ENCODE measurements at places on chromosomes 7 and 10. TPM values are rescaled to one million over a fixed set of nuclear protein-coding genes. Genes with fewer than 3 reads are reported as not detected.

Gene TMEM184A
- 15.6 TPM for polyA plus RNA-seq

Gene ECHS1
- 18.1 TPM for polyA plus RNA-seq

Gene AKR1B15
- polyA plus RNA-seq, result 0.28 TPM

Gene GPR26
- polyA plus RNA-seq, result not detected

Gene UNC5B
- polyA plus RNA-seq, result 1.1 TPM

- no peaks in the 10 kb centered on the region for H3K36me3 ChIP-seq
- peaks cover 14% of the 10 kb centered on the region for H3K27me3 ChIP-seq
- peak within 1 kb of the TSS; percentile 74 for H3K4me3 ChIP-seq
- peaks cover 21% of the 10 kb centered on the region for H3K4me1 ChIP-seq
These were observed at the start of gene BMI1 for GRCh38 chr10:22320591-22321155. Gene BMI1, plus strand, starts transcription at chr10:22321099. Its CDS starts 5,351 bp downstream, at chr10:22326450.

- DNase-seq, result no peak
- H3K4me1 ChIP-seq, result no peaks in the 10 kb centered on the region
- H3K27ac ChIP-seq, result no peak overlapping the region
- H3K4me3 ChIP-seq, result no peak overlapping the region
These were observed 52.4 kb downstream of the ABCB1 start for GRCh38 chr7:87548123-87548919.

DNA sequence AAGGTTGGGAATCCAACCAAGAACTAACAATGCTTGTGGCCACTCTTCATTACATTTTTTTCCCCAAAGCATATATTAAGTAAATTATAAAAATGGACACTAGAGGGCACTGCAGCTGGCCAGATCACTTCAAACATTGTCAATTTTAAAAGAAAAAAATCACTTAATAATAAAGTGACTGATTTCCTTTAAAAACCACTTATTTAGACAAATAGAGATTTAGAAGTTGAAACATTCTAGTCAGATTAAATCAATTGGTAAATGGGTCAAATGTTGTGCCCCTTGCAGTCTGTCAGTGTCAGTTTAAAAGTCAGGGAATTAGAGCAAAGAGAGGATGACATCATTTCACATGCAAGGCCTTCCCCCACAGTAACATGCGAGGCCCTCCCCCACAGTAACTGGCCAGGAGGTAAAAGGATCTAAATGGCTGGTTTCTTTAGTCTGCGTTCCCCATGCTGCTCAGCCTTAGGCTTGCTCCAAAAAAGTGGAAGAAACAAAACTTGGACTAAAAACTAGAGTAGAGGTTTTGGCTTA, 177.9 kb downstream of the SKAP2 start:
- no peak overlapping the region for H3K4me3 ChIP-seq
- peaks cover 9% of the 10 kb centered on the region for H3K4me1 ChIP-seq
- H3K36me3 ChIP-seq, result no peaks in the 10 kb centered on the region
- no peak overlapping the region for H3K27ac ChIP-seq
- no peaks in the 10 kb centered on the region for H3K27me3 ChIP-seq

GRCh38 chr10:5888351-5888750, 1.3 kb downstream of the ANKRD16 start:
- H3K27me3 ChIP-seq, result no peaks in the 10 kb centered on the region
- peaks cover 31% of the 10 kb centered on the region for H3K4me1 ChIP-seq
- H3K27ac ChIP-seq, result peak overlapping the region; percentile 62
- H3K36me3 ChIP-seq, result peaks cover 8% of the 10 kb centered on the region
- no peak for DNase-seq

DNA sequence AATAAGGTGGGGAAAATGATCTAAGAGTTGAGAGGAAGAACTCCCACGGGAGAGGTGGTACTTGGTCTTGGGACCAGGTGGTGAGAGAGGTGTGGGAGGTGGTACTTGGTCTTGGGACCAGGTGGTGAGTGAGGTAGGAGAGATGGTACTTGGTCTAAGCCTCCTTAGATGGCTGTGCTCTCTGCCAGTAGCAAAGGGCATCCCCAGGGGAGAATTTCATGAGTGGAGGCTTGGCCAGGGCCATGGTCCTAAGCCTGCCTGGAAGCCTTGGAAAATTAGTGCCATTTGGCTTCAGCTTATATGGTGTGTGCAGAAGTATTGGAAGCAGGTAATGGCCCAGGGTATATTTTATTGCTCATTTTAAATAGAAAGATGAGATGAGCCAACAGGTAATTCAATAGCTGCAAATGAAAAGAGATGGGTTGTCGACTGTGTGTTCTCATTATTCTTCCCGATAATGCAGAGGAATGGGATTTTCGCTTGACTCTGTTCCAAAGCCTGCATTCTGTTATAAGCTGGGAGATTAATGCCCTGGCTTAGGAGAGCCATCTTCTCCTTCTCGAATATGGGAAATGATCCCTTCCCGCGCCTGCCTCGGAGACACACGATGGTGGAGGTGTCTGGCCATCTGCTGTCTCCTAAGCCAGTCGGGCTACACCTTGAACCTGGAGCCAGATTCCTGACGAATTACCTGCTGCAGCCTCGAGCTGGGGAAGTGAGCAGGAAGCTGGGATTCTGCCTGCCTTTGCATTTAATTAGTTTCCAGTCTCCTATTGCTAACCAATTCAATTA, 287.8 kb downstream of the GALNT17 start:
- no peak for DNase-seq
- H3K36me3 ChIP-seq, result no peaks in the 10 kb centered on the region
- no peaks in the 10 kb centered on the region for H3K4me1 ChIP-seq
- H3K4me3 ChIP-seq, result no peak overlapping the region

DNA sequence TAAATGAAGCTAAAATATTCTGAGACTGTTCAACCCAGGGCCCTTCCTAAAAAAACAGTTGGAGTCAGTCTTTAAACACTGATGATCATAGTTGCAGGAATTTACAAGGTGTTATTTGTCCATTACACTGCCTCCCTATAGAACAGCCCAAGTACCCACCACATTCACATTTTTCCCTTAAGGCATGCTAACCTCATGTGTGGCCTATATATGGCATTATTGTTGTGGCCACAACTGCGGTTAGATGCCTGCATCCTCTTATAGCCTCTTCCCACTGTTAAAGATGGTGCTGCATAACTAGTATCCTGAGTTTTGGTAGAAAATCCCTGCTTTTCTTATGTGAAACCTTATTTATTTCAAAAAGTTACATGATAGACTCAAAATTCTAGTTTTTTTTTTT, 287.9 kb upstream of the SEMA3A start:
- H3K27ac ChIP-seq, result no peak overlapping the region
- H3K27me3 ChIP-seq, result no peaks in the 10 kb centered on the region
- H3K4me3 ChIP-seq, result no peak overlapping the region
- H3K36me3 ChIP-seq, result no peaks in the 10 kb centered on the region
- DNase-seq, result no peak

DNA sequence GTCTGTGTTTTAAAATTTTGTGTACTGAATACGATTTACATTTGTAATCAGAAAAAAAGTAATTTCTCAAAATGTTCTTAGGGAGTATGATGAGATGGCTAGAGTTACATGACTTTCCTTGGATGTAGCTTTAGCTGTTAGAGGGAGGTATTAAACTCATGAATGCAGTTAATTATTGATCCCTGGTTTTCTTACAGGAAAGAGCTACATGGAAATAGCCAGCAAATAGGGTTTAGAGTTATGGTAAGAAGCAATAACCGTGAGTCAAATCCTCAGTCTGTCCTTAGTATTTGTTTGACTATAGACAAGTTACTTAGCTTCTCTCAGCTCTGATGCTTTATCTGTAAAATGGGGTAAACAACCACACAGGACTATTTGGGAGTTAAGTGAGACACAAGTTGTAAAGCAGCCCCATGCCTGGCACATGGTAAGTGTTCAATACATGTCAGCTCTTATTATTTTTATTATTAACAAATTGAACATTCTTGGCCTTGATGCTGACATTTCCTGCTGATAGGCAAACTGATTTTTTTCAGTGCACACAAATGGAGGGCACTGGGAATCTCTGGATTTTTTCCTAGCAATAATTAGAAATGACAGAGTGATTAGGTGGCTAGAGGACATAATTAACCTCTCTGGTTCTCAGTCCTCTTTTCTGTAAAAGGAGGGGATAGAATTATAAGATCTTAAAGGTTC, 204.5 kb upstream of the PHYHIPL start:
- DNase-seq, result no peak
- H3K4me3 ChIP-seq, result no peak overlapping the region
- H3K27ac ChIP-seq, result no peak overlapping the region
- H3K36me3 ChIP-seq, result no peaks in the 10 kb centered on the region
- peaks cover 10% of the 10 kb centered on the region for H3K27me3 ChIP-seq
- H3K4me1 ChIP-seq, result no peaks in the 10 kb centered on the region

- no peak overlapping the region for H3K4me3 ChIP-seq
- H3K27ac ChIP-seq, result no peak overlapping the region
These were observed 17.0 kb upstream of the ARHGAP21 start for GRCh38 chr10:24740714-24741113.

DNA sequence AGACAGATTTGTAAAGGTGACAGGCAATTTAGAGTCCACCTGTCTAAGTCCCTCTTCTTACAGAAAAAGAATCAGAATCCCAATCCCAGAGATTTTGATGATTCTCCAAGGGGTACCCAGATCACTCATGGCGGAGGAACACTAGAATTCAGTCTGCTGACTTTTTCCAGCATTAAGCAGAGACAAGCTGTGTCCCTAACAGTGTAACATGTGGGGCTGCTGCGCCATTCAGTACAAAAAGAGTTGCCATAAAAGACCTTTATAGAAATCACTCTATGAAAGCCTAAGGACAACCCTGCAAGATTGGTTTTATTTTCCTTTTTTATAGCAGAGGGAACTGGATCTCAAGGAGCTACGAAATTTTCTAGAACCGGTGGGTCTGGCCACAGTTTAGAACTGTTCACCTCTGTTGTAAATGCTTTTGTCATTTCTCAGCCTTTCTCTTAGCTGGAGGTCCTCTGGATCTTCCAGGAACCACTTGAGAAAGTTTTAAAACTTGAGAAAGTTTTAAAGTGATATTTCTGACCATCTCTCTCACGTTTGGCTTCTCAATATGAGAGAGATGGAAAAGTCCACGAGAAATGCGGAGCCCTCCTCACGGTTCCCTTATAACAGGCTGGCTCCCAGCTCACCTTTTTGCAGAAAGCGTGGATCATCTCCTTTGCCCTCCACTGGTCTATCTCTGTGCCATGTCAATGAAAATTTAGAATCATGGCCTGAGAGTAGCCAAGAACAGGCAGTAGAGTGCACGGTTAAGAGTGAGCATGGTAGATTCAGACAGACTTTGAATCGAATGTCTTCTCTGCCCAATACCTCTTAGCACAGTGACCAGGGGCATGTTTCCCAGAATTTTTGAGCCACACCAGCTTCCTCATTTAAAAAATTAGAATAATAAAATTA, 826 bp downstream of the GIMAP7 start:
- no peaks in the 10 kb centered on the region for H3K4me1 ChIP-seq
- no peaks in the 10 kb centered on the region for H3K36me3 ChIP-seq
- no peak overlapping the region for H3K27ac ChIP-seq
- DNase-seq, result no peak
- no peak overlapping the region for H3K4me3 ChIP-seq
- no peaks in the 10 kb centered on the region for H3K27me3 ChIP-seq

- H3K4me1 ChIP-seq, result peaks cover 5% of the 10 kb centered on the region
- peak overlapping the region; percentile 2 for H3K27ac ChIP-seq
- peak; percentile 44 for DNase-seq
- no peak overlapping the region for H3K4me3 ChIP-seq
- no peaks in the 10 kb centered on the region for H3K27me3 ChIP-seq
These were observed 79.0 kb upstream of the ODAD2 start for GRCh38 chr10:28077889-28078288.

- H3K4me1 ChIP-seq, result no peaks in the 10 kb centered on the region
- no peaks in the 10 kb centered on the region for H3K27me3 ChIP-seq
- no peak for DNase-seq
- H3K27ac ChIP-seq, result no peak overlapping the region
- no peaks in the 10 kb centered on the region for H3K36me3 ChIP-seq
- no peak overlapping the region for H3K4me3 ChIP-seq
These were observed 65.7 kb downstream of the BICC1 start for GRCh38 chr10:58578366-58578765.

DNA sequence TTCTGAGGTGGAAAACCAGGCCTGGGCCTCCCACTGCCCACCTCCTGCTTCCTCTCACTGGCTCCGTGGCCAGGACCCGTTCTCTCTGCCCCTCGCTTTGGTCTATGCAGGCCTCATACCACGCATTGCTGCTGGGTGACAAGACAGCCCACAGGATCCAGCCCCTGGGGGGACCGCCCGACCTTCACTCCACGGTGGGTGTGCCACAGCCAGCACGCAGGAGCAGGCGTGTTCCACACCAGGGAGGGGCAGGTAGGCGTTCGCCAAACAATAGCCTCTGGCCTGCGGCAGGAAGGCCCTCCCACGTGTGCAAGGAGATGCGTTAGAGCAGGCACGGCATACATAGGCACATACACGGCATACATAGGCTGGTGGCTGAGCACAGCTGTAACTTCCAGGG, 233.4 kb downstream of the WDR37 start:
- no peaks in the 10 kb centered on the region for H3K27me3 ChIP-seq
- H3K36me3 ChIP-seq, result no peaks in the 10 kb centered on the region
- peak; percentile 81 for DNase-seq
- peaks cover 34% of the 10 kb centered on the region for H3K4me1 ChIP-seq
- peak overlapping the region; percentile 79 for H3K27ac ChIP-seq

DNA sequence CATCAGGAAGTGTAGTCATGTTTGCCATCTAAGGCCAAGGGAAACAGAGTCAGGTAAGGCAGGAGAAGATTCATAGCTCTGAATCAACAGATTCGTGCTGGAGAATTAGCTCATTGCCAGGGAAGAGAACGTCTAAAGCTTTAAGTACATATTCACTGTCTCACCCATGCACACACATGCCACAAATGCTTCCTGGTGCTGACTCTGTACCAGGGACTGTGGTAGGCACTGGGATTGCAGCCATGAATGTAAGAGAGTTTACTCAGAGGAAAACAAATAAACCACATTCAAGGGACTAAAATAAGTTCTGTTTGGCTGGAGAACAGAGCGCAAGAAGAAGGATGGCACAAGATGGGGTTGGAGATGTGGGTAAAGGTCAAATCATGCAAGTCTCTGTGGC, 89.8 kb upstream of the HPS1 start:
- H3K4me3 ChIP-seq, result no peak overlapping the region
- DNase-seq, result no peak
- H3K27me3 ChIP-seq, result no peaks in the 10 kb centered on the region
- no peaks in the 10 kb centered on the region for H3K36me3 ChIP-seq

- no peak overlapping the region for H3K27ac ChIP-seq
- H3K36me3 ChIP-seq, result no peaks in the 10 kb centered on the region
These were observed 172.7 kb downstream of the PTEN start for GRCh38 chr10:88036126-88036525.

DNA sequence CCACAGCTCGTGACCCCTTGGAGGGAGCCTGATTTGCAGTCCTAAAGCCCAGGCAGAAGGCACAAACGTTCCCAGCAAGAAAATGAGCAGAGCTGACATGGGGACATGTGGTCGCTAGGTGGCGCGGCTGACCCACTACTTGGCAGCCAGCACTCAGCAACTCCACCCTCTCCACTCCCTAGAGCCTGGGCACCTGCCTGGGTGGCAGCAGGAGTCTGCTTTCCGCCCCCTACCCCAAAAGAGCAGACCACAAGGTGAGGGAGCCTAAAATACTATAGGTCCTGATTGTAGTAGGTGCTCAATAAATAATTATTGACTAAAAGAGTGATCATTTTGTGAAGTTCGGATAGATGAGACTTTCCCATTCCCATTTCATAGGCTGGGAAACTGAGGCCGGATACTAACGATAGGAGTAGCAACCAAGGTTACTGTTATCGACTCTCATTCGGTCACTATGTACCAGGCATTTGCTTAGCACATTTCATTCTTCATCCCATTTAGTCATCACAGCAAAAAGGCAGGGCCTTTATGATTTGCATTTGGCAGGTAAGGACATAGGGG, 57.4 kb downstream of the NEUROG3 start:
- H3K4me1 ChIP-seq, result no peaks in the 10 kb centered on the region
- DNase-seq, result no peak
- H3K4me3 ChIP-seq, result no peak overlapping the region
- H3K27ac ChIP-seq, result no peak overlapping the region
- no peaks in the 10 kb centered on the region for H3K36me3 ChIP-seq

GRCh38 chr7:46461334-46461777, 540.3 kb upstream of the IGFBP3 start:
- H3K4me3 ChIP-seq, result no peak overlapping the region
- no peaks in the 10 kb centered on the region for H3K36me3 ChIP-seq
- peaks cover 5% of the 10 kb centered on the region for H3K4me1 ChIP-seq

All from keratinocyte (primary cell).